ENCODE measurements at places on chromosomes 16 and 17.

DNA sequence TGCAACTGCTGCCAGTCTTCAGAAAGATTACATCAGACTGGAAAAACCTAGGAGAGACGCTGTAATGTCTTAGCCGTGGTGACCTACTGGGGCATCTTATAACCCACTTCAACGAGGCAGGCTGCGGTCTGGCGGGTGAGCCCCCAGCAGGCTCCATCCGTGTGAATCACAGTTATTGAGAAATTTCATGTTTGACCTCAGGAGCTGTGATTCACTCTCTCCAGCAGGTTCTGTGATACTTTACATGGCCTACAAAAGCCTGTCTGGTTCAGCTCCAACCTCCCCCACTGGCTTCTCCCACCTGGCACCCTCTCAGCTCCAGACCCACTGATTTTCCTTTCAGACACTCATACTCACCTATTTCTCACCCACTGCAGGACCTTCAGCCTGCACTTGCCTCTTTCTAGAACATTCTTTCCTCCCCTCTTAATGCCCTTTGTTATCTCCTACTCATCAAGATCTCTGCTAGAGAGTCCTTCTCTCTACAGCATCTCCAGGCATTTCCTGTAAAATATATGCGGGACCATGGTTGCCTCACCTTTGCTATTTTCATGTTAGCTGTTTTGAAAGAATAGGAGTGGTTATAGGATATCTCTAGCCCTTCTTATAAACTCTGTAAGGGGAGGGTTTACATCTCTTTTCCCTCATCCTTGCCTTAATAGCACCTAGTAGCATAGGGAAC, 227.9 kb downstream of the MAF start:
- DNase-seq = peak; percentile 13

GRCh38 chr17:28875848-28876550, 21.2 kb downstream of the ERAL1 start:
- no peak for DNase-seq

GRCh38 chr17:68596411-68596945, 4.7 kb downstream of the FAM20A start:
- DNase-seq = no peak

- no peak for DNase-seq
These were observed 13.4 kb upstream of the TAOK1 start for GRCh38 chr17:29376667-29377270.

DNA sequence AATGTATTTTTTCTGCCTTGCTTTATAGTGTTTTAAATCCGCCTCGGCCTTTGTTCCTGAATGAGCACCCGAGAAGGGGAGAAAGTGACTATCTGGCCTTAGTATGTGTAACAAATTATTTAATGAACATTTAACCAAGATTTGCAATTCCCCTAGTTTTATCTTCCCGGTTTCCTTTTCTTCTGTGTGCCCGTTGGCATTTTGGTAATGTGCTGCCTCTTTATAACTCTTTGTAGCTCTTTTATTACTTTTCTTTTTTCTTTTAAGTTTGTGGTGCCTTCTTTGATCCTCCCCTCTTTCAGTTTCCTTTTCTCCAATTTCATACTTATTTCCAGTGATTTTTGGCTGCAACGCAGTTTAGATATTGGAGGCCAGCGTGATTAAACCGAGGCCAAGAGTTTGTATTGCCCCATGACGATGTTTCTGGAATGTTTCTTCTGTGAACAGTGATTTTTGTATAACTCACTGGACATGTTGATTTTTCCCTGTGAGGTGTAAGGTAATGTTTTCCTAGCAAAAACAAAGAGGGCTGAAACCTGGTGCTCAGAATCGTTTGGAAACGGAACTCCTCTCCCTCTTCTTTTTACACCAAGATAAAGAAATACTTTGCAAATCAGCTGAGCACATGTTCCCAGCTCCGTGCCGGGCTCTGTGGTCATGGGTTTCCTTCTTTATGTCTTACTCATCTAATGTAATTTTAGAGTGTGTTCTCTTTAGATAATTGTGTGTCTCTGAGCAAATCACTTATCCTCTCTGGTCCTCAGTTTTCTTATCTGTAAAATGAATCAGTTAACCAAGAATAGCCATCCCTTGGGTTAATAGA, 344.3 kb downstream of the WWOX start:
- DNase-seq = no peak

Data from activated CD4-positive, alpha-beta T cell treated with anti-CD3 and anti-CD28 coated beads, Interleukin-2, amount 50 U/mL, for 4 hours (primary cell).